RPMI8226 (cell line): ENCODE measurements at places on chromosomes 5 and 9.

- no peak for DNase-seq
Observed at GRCh38 chr5:102998224-102998623, 121.7 kb downstream of the GIN1 start.

DNA sequence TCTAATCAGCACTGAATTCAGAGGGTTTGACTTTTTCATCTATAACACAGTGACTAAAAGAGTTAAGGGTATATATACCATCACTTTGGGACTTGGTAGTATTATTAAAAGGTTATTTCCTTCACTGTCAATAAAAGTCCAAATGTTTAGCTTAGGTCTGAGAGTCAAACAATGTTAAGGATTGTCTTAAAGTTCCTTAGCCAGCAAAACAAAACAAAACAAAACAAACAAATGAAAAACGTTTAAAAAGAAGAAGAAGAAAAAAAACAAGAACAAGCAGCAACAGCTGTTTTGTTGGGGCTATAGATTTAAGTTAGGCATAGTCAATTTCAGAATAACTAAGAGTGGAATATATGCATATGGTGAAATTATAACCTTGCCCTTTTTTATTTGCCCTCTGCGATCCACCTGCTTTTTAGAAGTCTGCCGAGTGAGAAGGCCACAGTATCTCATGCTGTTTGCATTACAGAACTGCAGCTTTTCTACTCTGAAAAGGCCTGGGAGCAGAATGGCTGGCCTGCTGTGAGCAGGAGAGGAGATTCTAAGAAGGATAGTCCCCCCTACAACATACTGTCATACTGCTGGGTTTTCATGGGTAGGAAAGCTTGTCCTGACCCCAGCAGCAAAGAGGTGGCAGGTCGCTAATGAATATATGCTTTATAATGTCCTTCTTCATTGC lies 141.7 kb downstream of the NTRK2 start:
- DNase-seq = no peak

DNA sequence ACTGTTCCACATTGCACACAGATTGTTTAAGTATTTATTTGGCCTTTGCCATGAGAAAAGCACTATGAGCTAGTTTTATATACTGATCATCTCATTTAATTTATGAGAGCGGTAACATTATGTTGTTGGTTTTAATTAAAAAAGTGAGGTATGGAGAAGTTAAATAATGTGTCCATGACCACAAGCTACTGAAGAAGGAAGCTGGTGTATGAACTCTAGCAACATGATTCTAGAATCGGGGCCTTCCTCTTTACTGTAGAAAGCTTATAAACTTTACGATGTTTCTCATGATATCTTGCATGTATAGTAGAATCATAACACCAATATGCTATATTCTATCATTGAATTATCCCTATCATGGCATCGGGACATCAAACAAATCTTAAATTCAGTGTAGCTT lies 52.9 kb upstream of the CDH18 start:
- no peak for DNase-seq

GRCh38 chr9:8332331-8332650 lies 532.7 kb upstream of the DMAC1 start:
- DNase-seq = no peak

DNA sequence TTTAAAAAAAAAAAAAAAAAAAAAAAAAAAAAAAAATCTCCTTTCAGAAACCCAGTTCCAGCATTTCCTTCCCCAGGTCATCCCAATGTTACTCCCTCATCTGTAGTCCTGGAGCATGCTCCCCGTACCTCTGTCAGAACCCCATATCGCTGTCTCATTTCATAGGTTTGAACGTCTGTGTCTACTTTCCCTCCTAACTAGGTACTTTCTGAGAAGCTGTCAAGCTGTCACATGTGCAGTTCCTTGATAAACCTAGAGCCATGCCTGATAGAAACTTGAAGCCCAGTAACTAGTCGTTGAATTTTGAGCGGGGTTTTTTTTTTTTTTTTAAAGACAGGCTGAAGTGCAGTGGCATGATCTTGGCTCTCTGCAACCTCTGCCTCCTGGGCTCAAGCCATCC lies 15.6 kb downstream of the EXOSC3 start:
- DNase-seq = no peak

GRCh38 chr9:6680797-6681146 lies 35.2 kb upstream of the GLDC start:
- DNase-seq = peak; percentile 59

GRCh38 chr9:130137081-130137640 lies 35.0 kb upstream of the NCS1 start:
- DNase-seq = no peak

GRCh38 chr9:117156771-117157535 lies 257.9 kb downstream of the ASTN2 start:
- DNase-seq = no peak

DNA sequence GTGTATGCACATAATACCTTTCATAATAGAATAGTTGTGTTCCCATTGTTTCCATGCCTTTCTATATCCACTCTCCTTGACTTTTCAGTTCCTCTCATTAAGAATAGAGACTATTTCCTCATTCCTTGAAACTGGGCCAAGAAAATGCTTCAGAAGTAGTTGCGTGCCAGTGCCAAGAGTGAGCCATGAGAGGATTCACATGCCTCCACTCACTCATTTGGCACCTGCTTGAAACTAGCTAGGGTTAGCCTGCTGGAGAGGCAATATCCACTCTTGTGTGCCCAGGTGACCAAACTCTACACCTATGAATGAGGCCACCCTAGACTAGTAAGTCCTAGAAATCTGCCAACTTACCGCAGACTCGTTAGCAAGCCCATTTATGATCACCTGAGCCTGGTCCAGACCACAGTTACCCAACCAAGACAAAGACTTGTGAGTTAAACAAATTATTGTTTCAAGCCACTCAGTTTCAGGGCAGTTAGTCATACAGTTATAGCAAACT lies 276.3 kb downstream of the EPB41L4A start:
- peak; percentile 53 for DNase-seq

GRCh38 chr9:100700689-100701318 lies 122.9 kb downstream of the CAVIN4 start:
- peak; percentile 19 for DNase-seq
